ENCODE measurements at places on chromosomes 3 and 15.
A peak's percentile ranks its signal among the peaks of the same experiment; 100 is the strongest.

GRCh38 chr3:123459862-123460261 is 11.0 kb upstream of the ADCY5 start:
- no peak for DNase-seq

- no peak for DNase-seq
These were observed 238.7 kb upstream of the HES1 start for GRCh38 chr3:193897288-193897687.

GRCh38 chr3:48301800-48302166 is 31.7 kb downstream of the SPINK8 start:
- DNase-seq, result no peak

DNA sequence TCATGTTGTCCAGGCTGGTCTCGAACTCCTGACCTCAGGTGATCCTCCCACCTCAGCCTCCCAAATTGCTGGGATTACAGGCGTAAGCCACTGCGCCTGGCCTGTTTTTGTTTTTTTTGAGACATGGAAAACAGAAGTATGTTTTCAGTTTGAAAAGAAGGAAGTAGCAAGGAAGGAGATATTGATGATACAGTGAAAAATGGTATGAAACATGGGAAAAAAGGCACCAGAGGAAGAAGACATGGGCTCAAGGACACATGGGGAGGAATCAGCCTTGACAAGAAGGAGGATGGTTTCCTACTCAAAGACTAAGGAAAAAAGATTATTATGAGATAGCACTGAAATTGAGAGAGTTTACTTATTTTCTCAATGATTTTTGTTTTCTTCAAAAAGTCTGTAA is 30.7 kb downstream of the FMN1 start:
- no peak for DNase-seq

- DNase-seq, result no peak
These were observed 1.7 kb downstream of the INAFM2 start for GRCh38 chr15:40325188-40325587.

- peak; percentile 7 for DNase-seq
These were observed at the start of gene CFAP44 for GRCh38 chr3:113441051-113441770. CFAP44 (minus strand) TSS chr3:113441493; CDS start chr3:113433664, 7,829 bp downstream.

DNA sequence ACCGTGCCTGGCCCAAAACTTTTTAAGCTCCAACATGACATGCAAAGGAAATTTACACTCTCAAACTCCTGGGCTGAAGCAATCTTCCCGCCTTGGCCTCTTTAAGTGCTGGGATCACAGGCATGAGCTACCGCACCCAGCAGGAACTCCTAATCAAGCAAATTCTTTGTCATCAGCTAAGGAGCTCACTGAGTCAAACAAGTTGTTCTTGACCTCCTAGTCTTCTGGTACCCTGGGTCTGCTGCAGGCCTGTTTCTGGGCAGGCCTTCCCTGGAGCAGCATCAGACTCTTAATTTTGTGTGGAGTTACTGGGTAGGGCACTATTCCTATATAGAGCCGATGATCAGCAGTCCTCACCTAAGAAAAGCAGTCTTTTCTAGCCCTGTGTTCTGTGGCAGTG is 68.4 kb upstream of the FLNB start:
- no peak for DNase-seq

- DNase-seq, result no peak
These were observed 121.7 kb downstream of the CBLB start for GRCh38 chr3:105747060-105747541.

DNA sequence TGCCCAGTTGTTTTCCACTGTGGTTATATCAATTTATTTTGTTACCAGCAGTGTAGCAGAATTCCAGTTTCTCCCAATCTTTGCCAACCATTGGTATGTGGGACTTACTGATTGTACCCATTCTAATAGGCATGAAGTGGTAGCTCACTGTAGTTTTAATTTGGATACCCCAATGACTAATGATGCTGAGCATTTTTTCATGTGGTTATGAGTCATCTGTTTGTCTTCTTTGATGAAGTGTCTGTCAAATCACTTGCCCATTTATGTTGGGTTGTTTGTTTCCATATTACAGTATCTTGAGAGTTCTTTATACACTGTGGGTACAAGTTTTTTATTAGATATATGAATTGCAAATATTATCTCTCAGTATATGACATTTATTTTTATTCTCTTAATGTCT is 644.3 kb downstream of the NR2F2 start:
- no peak for DNase-seq

- no peak for DNase-seq
These were observed 779.5 kb downstream of the ROBO1 start for GRCh38 chr3:78988324-78988723.

DNA sequence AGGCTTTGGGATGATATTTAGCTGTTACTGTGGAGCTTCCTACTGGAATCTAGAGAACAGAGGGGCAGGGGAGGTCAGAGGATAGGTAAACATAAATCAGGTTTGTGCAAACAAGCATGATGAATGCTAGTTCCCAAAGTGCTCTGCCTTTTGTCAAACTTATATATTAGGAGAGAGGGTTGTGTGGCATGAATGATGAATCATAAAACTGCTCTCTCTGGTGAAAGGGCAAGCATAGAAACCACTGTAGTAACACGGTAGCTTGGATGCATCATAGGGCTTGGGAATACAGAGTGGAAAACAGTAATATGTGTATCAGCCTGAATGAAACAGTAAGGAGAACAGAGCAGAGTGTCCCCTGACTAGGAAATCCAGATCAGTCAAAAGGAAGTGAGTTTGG is 486.7 kb downstream of the IL5RA start:
- no peak for DNase-seq

- no peak for DNase-seq
These were observed 41.8 kb upstream of the MYZAP start for GRCh38 chr15:57549935-57550334.

- no peak for DNase-seq
These were observed 6.0 kb downstream of the CCDC80 start for GRCh38 chr3:112634786-112635541.

DNA sequence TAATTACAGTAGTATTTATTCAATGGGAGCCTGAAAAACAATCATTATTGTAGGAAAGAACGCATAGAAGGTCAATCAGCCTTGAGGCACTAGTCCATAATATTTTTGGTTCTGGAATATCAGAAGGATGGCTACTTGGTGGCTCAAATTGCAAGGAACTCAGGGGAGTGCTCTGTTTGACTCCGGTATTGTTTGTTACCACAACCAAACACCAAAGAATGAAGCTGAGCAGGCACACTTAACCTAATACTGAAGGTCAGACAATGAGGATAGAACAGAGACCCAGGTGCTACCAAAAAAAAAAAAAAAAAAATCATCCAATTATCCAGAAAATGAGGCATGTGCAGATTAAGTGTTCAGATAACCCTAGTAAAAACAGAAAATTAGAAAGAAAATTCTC is 11.1 kb upstream of the SATB1 start:
- no peak for DNase-seq

DNA sequence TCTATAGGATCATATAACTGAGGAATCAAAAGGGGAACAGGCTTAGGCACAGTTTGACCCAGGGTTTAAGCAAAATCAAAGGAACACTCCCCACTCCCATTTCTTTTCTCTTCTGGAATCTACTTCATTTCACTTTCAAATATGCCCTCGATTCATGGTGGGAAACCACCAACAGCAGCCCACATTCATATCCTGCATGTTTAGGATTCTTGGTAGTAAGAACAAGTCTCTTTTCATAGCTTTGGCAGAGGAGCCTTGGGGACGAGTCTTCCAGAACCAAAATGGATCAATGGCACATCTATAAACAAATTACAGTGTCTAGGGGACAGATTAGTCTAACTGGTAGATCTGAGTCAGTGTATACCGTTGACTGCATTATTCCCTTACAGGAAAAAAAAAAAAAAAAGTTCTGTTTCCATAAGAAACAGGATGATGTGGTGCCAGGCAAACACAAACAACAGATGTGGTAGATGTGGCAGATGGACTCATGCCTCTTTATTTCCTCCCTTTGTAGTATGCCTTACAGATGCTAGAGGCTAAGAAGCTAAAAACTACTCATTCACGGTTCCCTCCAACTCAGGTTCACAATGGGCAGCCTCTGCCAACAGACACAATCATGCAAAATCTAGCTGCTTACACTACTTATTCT is 578.3 kb upstream of the ADAMTS9 start:
- DNase-seq, result no peak

DNA sequence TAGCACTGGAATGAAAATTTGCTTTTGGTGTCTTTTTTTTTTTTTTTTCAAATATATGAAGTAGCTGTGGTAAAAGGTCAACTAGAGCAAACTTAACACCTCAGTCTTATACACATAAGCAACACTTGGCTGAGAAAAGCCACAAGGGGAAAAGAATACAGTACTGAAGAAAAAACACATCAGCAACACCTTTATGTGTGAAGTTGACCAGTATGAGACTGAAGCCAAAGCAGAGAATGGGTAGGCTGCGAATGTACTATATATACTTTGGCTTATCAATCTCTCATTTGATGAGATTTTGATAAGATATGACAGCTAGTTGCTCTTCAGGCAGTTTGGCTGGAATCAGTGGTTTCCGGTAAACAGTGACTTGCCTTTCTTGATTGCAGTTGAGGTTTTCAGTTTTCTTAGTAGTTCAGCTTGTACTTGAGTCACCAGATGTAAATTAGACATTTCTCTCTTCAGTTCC is 22.0 kb upstream of the ZCWPW2 start:
- no peak for DNase-seq

- DNase-seq, result no peak
These were observed 25.3 kb downstream of the PLA2G4D start for GRCh38 chr15:42069025-42069424.

- DNase-seq, result no peak
These were observed 347.8 kb downstream of the TBC1D5 start for GRCh38 chr3:17394541-17395155.

- DNase-seq, result no peak
These were observed 157.4 kb upstream of the TMCO5A start for GRCh38 chr15:37777006-37777405.

GRCh38 chr3:66409771-66410754 is 90.8 kb downstream of the LRIG1 start:
- no peak for DNase-seq

DNA sequence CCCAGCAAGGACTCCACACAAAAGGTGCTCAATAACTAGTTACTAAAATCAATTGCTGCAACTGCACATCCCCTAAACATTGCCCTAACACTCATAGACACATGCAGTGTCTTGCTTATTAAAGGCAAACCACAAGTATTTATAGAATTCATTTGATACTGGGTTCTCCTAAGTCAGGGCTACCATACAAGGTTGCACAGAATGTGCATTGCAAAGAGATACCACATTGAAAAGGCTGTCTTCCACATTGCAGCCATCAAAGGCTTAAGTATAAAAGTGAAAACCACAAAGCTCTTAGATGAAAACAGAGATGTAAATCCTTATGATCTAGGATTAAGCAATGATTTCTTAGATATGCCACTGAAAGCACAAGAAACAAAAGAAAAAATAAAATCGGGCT is 33.6 kb upstream of the TOPAZ1 start:
- no peak for DNase-seq
